ENCODE measurements at places on chromosomes 6 and 20.
A peak's percentile ranks its signal among the peaks of the same experiment; 100 is the strongest.

GRCh38 chr6:146999766-147000165 is 204.5 kb upstream of the STXBP5 start:
- no peak for DNase-seq

- no peak for DNase-seq
Measured at GRCh38 chr6:12182676-12183075, 107.5 kb upstream of the EDN1 start.

DNA sequence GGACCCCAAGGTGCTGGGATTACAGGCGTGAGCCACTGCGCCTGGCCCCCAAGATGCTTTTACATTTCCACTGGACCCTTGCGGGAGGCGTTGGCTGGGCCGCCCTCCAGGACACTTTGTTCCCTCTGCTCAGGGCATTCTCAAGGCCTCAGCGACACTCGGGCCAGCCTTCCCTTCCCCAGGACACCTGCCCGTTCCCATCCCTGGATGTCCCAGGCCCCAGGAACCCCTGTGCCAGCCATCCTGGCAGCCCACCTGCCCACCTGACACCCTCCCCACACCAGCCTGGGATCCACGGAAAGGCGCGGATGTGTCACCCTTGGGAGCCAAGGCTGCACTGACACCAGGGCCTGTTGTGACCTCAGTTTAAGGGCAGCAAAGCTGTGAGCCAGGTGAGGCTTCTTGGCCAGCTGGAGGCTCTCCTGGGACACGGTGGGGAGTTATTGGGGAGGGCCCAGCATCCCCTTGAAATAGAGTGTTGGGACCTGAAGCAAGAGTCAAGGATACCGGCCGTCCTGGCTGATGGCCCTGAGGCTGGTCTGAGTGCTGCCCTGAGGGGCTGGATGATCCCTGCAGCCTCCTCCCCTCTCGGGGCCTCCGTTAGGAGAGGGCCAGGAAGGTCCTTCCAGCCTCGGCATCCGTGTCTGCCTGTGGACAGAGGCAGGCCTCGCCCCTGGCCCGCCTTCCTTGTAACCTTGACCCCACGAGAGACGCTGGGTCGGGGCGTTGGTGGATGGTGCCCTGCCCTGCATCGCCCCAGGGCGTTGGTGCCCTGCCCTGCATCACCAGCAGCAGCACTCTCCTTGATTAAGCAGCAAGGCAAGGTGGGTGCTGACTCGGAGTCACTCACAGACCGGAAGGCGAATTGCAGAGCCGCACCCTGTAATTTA is 84.2 kb upstream of the BHLHE23 start:
- DNase-seq = no peak

DNA sequence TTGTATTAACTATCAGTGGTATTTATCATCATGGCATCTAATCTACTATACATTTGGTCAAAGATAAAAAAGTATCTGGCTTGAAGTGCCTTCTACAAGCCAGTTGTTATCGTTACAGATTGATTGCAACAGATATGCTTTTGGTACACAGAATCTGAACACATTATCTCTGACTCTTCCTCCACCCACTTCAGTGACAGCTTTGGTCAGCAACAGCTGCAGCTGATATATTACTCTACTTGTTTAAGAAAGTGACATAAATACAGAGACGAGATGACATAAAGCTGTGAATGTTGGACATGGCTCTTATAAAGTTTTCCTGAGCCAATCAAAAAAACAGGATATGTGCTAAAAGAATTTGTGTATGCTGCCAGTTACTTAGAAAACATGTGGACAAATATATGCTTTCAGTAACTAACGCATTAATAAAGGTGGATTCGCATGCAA is 77.6 kb downstream of the HIVEP2 start:
- DNase-seq = no peak

DNA sequence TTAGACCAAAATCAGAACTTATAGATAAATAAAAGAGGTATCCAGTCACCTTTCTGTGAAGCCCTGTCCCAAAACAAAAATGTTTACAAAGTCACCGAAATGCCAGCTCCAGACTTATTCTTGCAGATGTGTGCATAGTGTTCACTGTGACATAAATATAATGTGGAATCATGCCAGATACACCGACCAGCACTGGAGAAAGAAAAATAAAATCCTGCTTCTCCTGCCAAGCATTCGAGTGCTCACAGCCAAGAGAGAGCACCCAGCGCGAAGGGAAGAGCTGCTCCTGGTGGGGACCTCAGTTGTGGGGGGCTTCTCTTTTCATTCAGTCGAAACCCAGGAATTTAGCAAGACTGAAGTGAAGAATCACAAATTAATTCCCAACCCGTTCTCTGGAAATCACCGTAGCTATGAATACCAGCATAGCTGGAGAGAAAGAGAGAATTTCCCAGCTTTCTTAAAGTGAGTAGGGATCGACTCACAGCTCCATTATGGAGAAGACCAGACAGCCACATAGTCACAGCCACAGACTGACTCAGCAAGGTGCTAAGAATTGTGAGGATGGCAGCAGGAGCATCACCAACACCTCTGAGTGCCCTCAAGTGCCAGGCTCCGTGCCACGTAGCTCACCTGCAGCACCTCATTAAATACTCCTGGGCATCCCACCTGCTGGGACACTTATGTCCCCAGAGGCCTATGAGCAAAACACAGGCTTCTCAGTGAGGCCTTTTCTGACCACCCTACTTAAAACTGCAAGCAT is 33.2 kb downstream of the BFSP1 start:
- no peak for DNase-seq

DNA sequence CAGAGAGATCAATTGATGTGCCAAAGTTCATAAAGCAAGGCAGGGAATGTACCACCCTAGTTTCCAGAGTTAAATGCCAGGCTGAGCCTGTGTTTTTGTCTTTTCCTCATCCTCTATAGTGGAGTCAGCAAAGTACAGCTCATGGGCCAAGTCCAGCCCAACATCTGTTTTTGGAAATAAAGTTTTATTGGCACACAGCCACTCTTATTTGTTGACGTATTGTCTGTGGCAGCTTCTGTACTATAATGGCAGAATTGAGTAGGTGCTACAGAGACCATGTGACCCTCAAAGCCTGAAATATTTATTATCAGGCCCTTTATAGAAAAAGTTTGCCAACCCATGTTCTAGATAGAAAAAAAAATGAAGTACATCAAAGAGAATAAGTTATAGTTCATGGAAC is 187.0 kb downstream of the TSHZ2 start:
- no peak for DNase-seq

DNA sequence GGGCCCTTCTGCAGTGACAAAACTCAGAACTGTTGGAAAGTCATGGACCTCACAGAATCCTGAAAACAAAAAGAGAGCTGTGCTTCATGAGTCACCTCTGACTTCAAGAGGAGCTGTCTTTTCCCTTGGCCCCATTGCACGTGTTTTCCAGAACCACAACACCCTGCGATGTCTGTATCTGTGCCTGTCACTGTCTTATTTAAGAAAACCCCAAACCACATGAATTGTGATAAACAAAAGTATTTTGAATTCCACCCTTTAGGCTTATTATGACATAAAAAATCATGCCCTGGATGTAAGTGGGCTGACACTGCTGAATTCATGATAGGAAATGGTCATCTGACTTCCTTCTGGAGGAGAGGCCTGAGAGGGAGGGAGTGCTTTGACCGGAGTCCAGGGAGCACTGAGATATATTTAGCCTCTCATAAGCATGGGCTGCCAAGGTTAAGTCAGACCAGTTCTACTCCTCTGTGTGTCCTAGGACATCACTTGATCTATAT is 96.4 kb upstream of the DUSP22 start:
- DNase-seq = peak; percentile 49

- DNase-seq = peak; percentile 40
Measured at GRCh38 chr20:3777716-3778629, 3.3 kb downstream of the SPEF1 start.

GRCh38 chr20:11716239-11716944 is 201.3 kb upstream of the BTBD3 start:
- no peak for DNase-seq

- DNase-seq = no peak
Measured at GRCh38 chr20:53752583-53752970, 158.9 kb upstream of the ZNF217 start.

DNA sequence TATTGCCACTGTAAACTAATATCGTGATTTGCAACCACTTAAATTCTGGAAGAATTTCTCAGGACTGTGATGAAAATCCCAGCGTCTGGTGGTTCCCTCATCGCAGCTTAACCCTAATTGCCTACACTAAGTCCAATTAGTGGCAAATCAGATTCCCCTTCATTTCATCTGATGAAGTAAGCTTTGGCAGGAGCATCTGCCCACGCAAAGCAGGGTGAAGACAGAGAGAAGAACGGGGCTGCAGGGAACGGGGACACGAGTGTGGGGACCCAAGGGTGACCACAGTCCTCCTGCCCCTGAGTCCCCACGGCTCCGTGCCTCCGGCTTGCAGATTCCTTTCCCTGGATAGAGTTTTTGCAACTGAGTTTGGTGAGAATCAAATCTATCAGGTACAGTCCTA is 159.5 kb downstream of the LY86 start:
- no peak for DNase-seq

GRCh38 chr6:117233145-117233544 is 32.2 kb upstream of the VGLL2 start:
- DNase-seq = no peak

DNA sequence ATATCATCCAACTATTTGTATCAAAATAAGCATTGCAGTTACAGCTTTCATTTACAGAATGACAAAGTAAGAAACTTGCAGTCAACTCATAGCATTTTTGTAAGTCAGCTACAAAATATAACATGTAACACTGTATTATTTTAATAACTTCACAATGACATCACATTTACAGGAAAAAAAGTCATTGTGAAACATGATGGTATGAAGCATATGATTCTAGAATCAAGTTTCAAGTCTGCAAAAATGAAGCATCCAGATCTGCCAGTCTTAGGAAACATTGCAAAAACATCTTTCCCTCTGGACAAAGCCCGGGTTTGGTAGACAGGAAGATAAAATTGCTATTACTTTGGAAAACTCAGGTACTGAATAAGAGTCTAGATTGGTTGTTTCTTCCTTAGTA is 263.9 kb upstream of the NT5E start:
- no peak for DNase-seq

- no peak for DNase-seq
Measured at GRCh38 chr6:121297694-121298093, 36.6 kb downstream of the TBC1D32 start.

DNA sequence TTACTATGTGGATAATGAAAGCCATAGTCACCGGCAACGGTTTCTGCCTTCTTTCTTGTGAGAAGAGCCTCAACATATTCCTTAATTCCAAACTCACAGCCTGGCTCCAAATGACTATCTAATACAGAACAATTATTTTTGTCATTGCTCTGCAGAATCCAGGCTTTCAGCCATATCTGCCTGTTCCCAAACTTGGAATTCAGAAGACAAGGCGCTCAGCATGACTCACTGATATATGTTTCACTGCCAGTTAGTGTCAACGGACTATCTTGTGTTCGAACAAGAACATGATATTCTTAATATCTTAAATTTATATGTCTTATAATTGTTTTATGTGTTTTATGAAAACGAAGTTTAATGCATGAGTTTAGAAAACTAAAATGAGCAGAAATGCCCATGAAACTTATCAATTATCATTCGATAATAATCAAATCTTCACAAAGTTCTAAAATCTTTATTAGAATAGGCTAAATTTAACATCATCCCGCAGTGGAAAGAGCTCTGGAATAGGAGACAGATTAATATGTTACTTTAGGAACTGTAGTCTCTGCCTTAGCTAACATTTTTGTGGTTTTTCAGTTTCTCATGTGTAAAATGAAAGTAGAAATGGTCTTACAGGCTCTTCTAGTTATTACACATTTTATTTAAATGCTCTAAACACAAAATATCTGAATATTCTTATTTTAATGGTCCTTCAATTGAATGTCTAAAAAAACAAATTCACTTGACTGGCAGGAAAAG is 669.3 kb upstream of the GJE1 start:
- DNase-seq = no peak
